ENCODE measurements at places on chromosomes 3 and 15.

DNA sequence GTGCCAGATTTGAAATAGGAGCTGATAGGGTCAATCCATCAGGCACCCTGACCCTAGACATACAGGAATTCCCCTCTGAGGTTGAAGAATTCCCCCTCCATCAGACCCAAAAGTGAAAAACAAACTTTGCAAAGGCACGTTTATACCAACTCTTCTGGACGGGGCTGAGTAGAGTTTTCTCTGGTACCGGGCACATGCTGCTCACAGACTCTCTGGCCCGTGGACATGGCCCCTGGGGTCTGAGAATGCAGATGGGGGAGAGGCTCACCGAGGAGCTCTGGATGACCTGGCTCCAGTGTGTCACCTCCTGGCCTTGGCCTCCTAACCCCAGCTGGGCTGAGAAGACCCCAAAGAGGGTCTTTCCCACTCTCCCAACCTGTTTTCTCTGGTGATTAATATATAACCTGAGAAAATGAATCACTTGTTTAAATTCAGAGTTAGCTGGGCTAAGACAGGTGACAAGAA is 11.2 kb upstream of the LIPC start:
- no peak for DNase-seq

DNA sequence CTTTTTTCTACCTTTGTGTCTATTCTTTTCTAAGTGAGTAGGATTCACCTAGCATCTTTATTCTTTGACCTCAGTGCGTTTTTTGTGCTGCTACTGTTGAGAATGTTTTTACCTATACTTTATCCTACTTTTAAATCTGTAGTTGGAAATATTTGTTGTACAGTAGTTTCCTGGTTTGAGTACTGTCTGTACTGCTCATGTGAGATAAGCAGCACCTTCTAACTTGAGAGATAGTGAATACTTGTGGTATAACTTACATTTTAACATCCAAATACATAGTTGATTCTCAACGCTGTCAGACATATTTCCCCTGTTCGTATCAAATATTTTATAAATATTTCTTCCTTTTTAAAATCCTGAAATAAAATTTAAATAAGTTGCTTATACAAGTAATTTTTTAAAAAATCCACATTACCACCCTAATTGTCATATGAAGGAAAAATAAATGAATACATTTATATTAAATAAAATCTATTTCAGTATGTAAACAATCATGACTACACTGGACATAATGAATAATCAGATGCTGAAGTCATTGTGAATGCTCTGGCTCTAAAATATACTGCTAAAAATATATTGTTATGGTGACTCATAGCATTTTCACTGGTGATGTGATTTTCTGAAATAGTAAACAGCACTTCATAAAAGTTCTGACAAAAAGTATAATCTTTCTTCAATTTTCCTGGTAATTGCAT is 17.4 kb downstream of the ATP11B start:
- DNase-seq: no peak

- DNase-seq: no peak
Measured at GRCh38 chr3:136617198-136617597, 135.0 kb downstream of the STAG1 start.

GRCh38 chr3:52004163-52004787 is 8.6 kb upstream of the RPL29 start:
- DNase-seq: no peak

Data from cortex of kidney (tissue), 1 donor.